ENCODE measurements at places on chromosomes 2 and 18.
A peak's percentile ranks its signal among the peaks of the same experiment; 100 is the strongest.

DNA sequence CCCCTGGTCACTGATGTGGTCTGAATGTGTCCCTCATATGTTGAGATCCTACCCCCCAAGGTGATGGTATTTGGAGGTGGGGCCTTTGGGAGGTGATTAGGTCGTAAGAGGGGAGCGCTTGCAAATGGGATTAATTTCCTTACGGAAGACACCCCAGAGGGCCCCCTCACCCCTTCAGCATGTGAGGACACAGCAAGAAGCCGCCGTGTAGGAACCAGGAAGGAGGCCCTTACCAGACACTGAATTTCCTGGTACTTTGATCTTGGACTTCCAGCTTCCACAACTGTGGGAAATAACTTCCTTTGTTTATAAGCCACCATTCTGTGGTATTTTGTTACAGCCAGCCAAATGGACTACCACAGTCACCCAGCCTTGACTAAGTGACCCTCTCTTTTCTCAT is 35.9 kb downstream of the NCK2 start:
- DNase-seq, result no peak

GRCh38 chr2:150532879-150533278 is 45.4 kb upstream of the RND3 start:
- peak; percentile 87 for DNase-seq

- peak; percentile 34 for DNase-seq
Measured at GRCh38 chr18:2906704-2907549, 60.1 kb downstream of the EMILIN2 start.

DNA sequence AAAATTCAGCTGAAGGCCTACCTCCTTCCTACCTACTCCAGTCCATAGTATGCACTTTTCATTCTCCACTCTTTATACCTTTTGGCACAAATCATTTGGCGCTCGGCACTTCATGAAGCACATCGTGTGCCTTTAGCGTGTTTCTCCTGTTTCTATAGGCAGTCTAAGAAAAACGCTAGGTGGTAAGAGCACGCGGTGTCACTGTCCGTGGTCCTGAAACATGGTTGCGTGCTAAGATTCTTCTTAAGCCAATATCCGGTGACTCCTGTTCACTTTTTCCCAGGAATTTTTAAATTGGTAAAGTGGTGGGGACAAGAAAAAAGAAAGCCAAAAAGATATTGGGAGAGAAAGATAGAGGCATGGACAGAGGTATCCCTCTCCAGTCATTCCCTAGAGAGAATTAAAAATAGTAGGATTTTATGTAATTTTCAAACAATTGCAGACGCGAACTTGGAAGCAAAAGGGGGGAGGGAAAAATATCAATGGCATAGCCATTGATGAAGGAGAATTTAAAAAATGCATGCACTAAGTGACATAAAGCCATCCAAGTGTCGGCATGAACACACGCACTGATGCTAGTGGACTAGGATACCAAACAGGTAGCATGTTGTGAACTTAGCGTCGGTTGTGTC is 1.4 kb upstream of the CTNNA2 start:
- peak; percentile 47 for DNase-seq

DNA sequence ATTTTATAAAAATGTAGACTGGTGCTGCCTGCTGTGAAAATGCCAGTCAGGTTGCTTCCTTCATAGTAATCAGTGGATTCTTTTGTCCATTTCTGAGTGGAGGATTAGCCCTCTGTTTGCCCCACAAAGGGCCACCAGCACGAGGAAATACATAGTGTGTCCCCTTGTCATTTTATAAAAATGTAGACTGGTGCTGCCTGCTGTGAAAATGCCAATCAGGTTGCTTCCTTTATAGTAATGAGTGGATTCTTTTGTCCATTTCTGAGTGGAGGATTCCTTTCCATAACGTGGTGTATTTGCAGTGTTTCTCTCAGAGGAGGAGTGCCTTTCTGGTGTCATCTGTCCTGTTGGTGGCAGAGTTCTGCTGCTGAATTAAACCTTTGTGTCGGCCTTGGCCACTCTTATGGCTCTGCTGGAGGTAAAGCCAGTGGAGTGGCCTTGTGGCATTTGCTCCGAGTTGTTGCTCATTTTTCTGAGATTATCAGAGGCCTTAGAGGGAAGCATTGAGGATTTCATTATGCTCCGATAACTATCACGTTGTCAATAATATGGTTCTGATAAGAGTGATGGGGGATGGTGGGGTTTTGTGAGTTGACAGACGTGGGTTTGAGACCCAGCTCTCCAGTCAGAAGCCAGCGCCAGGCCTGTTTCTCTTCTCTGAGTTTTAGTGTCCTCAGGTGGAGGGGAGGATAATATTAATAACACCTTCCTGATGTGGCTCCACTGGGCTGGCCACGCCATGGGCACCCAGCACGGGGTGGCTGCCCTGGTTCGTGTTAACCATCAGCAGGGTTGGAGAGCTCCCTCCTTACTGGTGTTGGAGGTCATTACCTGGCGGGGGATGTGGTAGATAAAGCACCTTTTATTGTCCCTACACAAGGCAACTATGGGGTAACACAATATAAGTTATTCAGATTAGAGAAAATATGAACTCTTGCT is 96.6 kb downstream of the NEDD4L start:
- no peak for DNase-seq

DNA sequence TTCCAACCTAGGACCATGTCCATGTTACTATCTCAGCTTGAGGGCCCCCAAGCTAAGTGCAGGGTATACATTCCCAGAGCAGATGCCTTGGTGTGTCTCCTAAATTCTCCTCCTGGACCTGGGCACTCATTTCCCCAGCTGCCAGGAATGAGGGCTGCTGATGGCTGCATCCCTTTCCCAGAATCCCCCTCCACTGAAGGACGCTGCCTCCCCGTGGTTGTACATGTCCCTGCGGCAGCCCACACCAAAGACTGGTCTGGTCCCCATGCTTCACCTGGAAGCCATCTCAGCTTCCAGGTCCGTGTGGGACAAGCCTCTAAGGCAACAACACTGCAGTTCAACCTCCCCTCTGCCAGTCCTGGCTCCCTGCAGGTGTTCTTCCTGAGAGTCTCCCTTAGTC is 14.6 kb downstream of the TMEM163 start:
- DNase-seq, result no peak
